CD8-positive, alpha-beta T cell (primary cell): ENCODE measurements at places on chromosomes 12 and 14. TPM values are rescaled to one million over a fixed set of nuclear protein-coding genes. Genes with fewer than 3 reads are reported as not detected.

TPPP2 gene
- total RNA-seq: not detected

THAP2 gene
- 22.3 TPM for total RNA-seq

GRCh38 chr14:98325761-98326160 is 946.2 kb downstream of the BCL11B start:
- no peak for DNase-seq

- DNase-seq: no peak
These were observed 894.0 kb downstream of the NRXN3 start for GRCh38 chr14:79064214-79064613.

DNA sequence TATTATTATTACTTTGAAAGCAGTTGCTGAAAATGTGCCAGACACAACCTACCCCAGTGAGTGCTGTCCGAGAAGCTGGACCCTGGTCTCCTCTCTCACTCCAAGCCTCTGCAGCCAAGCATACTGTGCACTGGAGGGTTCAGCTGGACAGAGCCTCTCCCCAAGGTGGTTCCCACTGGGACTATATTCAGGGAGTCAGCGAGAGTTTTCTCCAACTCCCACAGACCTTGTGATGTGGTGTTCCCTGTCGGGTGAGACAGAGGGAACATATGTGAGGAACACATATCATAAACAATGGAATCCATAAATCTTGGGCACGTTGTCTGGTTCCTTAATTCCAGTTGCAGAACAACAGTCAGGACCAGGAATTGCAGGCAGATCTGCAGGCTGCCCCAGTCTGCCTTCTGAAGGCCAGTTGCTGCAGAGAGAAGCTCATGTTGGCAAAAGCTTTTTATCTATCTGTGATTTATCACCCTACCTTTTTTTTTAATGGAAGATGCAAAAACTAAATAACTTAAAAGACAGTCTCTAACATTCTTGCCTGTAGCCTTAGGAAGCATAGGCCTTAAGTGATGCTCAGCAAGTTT is 619.8 kb upstream of the TBX3 start:
- no peak for DNase-seq

- DNase-seq: no peak
These were observed 26.1 kb downstream of the KMT5A start for GRCh38 chr12:123410041-123410412.

- DNase-seq: no peak
These were observed 377.9 kb downstream of the CCDC91 start for GRCh38 chr12:28568118-28568517.

DNA sequence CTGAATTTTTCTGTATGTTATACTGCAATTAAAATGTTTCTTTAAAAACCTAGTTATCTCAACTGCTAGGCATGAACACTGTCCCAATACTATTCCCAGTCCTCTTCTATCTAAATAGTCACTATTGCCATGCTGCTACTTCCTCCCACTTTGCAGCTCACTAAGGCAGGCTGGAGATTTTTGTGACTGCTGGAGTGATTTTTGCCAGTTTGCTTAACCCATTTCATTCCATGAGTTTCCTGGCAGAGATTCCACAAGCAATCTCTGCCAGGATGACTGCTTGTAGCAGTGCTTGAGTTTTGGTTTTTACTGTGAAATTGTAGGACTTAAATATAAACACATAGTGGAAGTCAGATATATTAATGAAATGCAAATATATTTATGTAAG is 80.8 kb downstream of the BHLHE41 start:
- no peak for DNase-seq

GRCh38 chr12:19643635-19644034 is 204.3 kb downstream of the AEBP2 start:
- DNase-seq: no peak

- DNase-seq: no peak
These were observed 23.2 kb downstream of the SLC15A4 start for GRCh38 chr12:128800606-128801005.

DNA sequence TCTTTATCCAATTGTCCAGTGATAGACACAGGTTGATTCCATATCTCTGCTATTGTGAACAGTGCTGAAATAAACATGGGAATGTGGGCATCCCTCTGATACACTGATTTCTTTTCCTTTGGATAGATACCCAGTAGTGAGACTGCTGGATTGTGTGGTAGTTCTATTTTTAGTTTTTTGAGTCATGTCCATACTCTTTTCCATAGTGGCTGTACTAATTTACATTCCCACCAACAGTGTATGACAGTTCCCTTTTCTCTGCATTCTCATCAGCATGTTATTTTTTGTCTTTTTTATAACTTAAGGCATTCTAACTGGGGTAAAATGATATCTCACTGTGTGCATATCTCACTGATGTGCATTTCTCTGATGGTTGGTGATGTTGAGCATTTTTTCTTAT is 24.8 kb upstream of the VASH1 start:
- no peak for DNase-seq

DNA sequence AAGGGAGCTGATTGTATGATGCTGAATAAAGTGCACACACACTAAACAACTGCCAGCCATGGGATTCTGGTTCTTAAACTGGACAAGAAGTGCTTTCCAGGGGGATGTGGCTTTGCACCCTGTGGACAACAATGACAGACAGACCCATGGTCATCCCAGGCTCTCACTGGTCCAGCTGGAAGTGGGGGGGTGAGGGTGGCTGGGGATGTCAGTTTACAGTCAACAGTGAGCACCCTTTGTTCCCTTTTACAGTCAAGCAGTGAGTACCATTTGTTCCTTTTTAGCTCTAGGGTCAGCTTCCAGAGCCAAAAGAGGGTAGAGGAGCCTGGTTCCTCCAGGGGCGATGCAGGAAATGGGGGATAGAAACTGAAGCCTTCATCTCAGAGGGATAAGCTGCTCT is 100.7 kb downstream of the SMOC1 start:
- no peak for DNase-seq

GRCh38 chr12:63037746-63038712 is 103.1 kb upstream of the PPM1H start:
- DNase-seq: no peak

DNA sequence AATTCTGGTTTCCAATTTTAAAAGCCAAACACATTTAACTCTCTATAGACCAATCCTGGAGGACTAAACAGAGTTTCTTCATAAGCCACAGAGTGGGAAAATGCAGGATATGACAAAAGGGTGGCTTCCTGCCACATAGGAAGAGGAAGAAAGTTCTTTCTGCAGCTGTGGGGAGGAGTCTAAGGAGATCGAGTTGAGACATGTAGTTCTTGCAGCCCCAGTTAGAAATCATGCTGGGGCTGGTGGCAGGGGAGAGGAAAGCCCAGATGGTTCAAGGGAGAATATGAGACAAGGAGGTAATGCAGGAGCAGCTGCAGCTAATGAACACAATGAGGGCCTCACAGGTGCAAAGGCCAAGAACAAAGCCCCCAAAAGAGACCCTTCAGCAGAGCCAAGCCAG is 85.0 kb upstream of the ARID2 start:
- no peak for DNase-seq

- no peak for DNase-seq
These were observed 37.3 kb downstream of the PTGER2 start for GRCh38 chr14:52351233-52352060.

DNA sequence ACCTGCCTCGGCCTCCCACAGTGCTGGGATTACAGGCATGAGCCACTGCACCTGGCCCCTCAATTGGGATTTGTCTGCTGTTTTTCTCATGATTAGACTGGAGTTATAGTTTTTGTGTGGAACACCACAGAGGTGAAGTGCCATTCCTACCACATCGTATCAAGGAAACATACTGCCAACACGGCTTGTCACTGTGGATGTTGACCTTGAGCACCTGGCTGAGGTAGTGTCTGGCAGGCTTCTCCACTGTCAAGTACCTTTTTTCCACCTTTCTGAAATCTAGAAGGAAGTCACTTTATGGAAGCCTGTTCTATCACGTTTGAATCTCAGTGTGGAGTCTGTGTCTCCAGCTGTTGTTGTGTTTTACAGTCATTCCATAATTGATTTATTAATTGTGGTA is 21.4 kb upstream of the SEL1L start:
- DNase-seq: no peak

DNA sequence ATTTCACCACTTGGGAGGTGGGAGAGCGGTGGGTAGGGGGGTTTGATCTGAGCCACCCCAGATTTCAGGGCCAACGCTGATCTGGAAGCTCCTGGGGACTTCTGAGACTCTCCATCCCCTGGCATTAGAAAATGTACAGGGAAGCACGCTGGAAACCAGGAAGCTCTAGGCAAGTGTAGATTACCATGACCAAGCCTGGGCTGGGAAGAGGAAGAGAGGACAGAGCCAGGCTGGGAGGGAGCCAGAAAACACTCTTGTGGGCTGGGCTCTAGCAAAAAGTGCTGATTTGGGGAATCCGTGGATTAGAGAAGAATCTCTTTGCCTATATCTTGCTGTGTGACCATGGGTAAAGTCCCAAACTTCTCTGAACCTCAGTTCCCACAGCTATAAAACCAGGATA is 236.7 kb downstream of the BCL11B start:
- DNase-seq: no peak

GRCh38 chr12:124386661-124387527 is 92.0 kb downstream of the RFLNA start:
- DNase-seq: no peak

GRCh38 chr14:54773171-54774006 is 129.2 kb downstream of the GCH1 start:
- DNase-seq: peak; percentile 21

GRCh38 chr14:99636487-99636886 is 8.4 kb upstream of the HHIPL1 start:
- no peak for DNase-seq

DNA sequence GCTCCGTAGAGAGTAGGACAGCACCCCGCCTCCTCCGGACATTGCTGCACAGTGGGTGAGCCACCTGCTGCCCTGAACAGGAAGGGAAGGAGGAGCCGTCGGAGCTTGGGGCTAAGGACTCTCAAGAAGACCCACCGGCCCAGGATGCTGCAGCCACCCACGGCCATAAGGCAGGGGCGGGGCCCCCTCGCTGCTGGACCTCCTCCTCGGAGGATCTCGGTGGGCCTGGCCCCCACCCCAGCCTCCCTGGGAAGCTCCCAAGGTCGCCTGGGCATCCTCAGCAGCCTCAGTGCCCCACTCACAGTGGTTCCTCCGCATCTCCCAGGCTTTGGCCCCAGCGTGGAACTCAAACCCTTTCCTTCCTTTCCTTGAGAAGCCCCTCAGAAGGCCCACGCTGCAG is 68.6 kb upstream of the DIO3 start:
- no peak for DNase-seq

- DNase-seq: no peak
These were observed 60.3 kb upstream of the NTF3 start for GRCh38 chr12:5371631-5372030.

DNA sequence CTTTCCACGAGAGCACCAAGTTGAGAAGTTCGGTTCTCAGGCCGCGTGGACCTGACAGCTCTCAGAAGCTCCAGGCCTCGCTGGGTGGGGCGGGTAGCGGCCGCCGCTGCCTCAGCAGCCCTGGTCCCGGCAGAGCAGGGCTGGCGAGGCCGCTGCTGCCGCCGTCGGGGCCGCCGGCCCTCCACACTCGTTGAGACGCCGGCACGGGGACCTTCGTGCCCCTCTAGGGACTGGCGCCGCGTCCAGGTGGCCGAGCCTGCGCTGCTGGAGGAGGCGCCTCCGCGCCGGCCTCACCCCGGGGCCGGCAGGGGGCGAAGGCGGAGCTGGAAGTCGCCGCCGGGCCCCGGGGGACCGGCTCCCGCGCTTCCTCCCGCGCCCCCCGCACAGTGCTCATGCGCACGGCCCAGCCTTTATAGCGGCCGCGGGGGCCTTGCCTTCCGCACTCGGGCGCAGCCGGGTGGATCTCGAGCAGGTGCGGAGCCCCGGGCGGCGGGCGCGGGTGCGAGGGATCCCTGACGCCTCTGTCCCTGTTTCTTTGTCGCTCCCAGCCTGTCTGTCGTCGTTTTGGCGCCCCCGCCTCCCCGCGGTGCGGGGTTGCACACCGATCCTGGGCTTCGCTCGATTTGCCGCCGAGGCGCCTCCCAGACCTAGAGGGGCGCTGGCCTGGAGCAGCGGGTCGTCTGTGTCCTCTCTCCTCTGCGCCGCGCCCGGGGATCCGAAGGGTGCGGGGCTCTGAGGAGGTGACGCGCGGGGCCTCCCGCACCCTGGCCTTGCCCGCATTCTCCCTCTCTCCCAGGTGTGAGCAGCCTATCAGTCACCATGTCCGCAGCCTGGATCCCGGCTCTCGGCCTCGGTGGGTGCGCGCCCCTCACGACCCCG is at the start of gene COCH:
TSS of gene COCH (plus strand) at position 440 of the 879 bp plus-strand sequence. CDS start at position 820, 380 bp downstream.
- peak; percentile 57 for DNase-seq
